ENCODE measurements at places on chromosomes 3 and 15.
A peak's percentile ranks its signal among the peaks of the same experiment; 100 is the strongest.

GRCh38 chr3:65412588-65412987 lies 626.1 kb downstream of the MAGI1 start:
- peak; percentile 39 for DNase-seq

- DNase-seq = peak; percentile 98
Measured at GRCh38 chr15:91150502-91151160, 50.6 kb downstream of the SV2B start.

DNA sequence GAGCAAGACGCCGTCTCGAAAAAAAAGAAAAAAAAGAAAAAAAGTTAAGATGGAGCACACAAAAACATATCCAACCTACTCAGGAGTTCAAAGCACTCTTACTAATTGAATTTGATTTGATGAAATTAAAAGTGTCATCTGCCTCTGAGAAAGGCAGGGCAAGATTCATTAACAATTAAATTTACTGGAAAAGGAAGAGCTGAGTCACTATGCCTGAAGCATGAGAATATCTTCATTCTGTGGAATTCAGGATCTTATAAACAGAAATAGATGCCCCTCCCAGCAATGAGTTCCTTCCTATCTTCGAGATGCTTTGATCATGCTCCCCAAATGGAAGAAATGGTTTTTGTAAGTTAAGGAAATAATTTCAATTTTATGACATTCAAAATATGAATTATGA lies 61.0 kb upstream of the ST3GAL6 start:
- no peak for DNase-seq

GRCh38 chr3:32913790-32914446 lies 37.5 kb upstream of the CCR4 start:
- DNase-seq = no peak

DNA sequence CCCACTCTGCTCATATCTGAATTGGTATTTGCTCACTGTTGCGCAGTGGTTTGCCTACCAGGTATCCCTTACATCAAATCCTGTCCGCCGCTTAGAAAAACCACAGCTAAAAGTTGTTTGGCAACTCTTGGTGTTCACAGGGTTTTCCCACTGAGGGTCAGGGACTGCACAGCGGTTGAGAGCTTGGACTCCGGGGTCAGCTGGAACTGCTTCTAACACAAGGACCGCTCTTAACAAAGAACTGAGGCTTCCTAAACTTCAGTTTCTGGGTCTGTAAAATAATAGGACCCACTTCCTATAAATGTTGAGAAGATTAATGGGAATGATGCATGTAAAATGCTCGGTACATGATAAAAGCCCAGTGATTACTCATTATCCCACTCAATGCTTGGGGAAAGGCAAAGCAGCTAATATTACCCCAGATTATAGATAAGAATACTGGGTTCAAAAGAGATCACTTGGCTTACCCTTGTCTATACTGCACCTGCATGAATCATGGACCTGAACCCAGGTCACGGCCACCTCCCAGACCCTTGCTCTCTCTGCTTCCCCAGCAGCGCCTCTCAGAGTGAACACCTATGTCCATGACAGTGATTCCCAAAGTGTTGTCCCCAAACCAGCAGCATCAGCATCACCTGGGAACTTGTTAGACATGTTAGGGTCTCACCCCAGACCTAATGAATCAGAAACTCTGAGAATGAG lies 36.1 kb downstream of the LIPC start:
- DNase-seq = no peak

DNA sequence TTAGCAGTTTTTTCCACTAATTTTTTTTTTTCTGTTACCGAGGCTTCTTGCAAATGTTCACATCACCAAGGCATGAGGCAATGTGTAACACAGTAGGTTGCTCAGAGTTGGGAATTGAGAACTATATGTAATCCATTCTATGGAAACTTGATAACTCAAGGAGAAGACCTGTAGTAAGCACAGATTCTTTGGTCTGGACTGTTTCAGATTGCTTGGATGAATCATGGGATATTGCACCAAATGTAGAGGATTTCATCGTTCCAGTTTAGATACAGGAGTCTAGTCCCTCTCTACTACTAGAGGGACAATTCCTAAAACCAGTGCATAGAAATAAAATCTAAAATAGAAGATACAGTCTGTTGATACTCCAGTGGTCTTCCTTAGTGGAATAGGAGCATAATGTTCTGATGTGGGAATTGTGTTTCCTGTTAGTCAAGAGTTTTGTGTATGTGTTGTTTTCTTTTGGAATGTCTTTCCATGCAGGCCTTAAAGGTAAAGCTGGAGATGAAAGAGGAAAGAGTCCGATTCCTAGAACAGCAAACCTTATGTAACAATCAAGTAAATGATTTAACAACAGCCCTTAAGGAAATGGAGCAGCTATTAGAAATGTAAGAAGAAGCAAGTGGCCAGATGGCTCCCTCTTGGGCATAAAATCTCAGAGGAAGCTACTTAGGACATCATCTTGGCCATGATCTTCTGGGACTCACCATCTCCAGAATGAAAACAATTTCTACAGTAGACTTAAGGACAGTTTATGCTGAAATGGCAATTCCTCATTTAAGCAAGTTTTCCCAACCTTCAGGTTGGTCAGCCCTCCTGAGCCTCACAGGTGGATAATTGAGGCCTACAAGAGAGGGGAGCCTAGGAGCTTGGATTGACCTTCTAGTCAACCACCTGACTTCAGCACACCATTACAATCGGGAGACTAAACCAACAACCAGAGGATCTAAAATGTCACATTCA lies 10.7 kb downstream of the KNSTRN start:
- no peak for DNase-seq

DNA sequence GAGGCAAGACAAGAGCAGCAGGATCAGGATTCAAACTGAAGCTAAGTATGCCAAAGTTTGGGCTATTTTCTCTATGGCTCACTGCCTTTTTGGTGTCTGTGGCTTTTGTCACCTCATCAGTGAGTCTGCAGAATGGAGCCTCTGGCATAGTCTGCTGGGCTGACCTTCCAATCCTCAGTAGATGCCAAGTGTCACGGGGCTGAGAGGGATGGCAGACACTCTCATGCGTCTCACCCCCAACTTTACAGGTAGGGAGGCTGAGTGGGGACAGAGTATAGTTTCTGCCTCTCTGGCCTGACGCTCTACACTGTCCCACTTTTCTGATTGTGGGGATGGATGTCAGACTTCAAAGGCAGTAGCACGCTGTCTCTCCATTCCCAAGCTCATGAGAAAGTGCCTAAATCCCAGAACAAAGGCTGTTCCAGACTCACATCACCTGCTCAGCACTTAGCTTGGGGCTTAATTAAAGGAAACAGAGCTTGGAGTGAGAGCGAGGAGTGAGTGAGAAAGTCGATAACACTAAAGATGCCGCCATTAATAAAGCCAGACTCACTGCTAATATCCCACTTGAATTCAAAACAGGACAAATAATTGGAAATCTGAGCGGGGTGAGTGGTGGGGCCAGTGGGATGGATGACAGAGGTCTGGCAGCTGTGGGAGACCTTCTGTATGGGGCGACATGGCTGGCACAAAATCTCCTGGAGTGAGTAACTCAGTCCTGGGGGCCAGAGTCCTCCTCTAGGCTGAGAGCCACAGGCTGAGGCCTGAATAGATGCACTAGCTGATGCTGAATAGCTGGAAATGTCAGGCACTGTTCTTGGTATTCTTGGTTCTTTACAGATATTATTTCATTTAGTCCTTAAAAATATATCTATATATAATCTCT lies 78.4 kb upstream of the MRPS22 start:
- peak; percentile 76 for DNase-seq

- DNase-seq = no peak
Measured at GRCh38 chr15:28025413-28025812, 73.7 kb downstream of the OCA2 start.

GRCh38 chr15:90001062-90001682 lies at the start of gene ZNF710:
Gene ZNF710 (plus strand): TSS chr15:90001324. CDS start chr15:90067138, 65,814 bp downstream.
- DNase-seq = peak; percentile 25

GRCh38 chr3:15347737-15348110 lies 15.3 kb upstream of the SH3BP5 start:
- DNase-seq = no peak

DNA sequence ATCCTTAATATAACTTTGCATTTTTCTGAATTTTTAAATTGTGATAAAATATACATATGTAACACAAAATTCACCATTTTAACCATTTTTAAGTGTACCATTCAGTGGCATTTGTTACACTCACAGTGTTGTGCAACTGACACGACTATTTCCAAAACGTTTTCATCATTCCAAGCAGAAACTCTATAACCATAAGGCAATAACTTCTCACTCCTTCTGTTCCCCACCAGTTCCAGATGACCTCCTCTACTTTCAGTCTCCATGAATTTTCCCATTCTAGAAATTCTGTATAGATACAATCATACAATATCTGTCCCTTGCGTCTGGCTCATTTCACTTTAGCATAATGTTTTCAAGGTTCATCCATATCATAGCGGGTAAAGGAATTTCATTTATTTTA lies 223.5 kb upstream of the TTC14 start:
- DNase-seq = no peak

- no peak for DNase-seq
Measured at GRCh38 chr3:151604891-151605290, 128.8 kb upstream of the AADACL2 start.

DNA sequence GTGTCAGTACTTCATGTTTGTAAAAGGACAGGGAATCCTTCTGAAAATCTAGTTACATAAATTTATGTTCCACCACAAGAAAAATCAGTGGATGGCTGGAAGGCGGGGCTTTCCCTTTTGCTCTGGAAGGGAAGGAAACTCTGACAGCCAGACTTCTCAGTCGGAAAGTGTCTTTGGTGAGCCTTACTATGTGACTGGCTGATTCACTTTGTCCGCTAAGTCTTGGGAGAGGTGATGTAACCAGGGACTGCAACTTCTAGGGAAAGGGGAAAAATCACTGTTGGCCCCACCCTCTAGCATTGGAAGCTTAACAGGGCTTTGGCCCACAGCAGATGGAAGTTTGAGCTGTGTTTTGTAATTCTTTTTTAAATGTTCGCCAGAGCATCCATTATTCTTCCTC lies 281.4 kb upstream of the CTDSPL start:
- no peak for DNase-seq

GRCh38 chr3:10006762-10007090 lies 19.5 kb upstream of the FANCD2 start:
- DNase-seq = no peak

DNA sequence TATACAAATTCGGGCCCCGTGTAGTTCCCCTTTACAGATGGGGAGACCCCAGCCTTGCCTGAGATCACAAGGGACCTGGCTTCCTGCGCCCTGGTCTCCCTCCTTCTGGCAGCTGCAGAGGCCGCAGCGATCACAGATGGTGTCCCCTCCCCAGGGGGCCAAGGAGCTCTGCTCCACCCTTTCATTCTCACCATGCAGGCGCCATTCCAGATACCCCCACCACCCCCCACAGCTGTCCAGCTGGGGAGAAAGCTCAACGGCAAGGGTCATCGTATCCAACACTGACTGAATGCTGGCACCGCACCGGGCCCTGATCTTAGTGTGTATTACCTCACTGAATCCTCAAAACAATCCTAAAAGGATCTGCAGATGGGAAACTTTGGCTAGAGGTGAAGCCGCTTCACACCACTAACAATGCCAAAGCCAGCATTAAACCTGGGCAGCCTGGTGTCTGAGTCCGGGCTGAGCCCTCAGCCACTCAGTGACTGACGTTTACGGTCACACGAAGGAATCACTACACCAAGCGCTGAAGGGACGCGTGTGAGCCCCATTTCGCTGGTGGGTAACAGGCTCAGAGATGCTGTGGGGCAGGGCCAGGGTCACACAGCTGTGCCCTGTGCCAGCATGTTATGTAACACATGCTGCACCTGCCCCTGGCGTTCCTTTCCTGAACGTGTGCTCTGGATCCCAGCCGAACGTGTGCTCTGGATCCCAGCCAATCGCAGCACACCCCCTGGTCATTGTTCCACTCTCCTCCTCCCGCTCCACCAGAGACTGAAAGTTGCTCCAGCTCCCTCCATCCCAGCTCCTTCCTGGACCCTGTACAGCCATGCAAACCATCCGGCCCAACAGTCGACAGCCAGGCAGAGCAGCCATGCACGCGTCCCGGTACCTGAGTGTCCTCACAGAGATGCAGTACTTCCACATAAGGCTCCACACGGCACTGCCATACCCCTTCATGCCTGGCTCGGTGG lies 51.8 kb downstream of the IQSEC1 start:
- DNase-seq = peak; percentile 79

DNA sequence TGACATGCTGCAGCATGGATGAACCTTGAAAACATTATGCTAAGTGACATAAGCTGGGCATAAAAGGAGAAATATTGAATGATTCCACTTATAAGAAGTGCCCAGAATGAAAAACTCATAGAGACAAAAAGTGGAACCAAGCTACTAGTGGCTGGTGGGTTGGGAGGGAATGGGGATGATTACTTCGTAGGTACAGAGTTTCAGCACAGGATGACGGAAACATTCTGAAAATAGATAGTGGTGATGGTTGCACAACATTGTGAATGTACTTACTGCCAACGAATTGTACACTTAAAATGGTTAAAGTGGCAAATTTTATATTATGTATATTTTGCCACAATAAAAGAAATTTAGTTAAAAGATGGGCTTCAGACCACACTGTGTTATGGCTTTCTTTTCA lies 93.6 kb downstream of the RPLP1 start:
- DNase-seq = no peak

GRCh38 chr15:39040861-39041260 lies 476.2 kb upstream of the RASGRP1 start:
- DNase-seq = no peak

DNA sequence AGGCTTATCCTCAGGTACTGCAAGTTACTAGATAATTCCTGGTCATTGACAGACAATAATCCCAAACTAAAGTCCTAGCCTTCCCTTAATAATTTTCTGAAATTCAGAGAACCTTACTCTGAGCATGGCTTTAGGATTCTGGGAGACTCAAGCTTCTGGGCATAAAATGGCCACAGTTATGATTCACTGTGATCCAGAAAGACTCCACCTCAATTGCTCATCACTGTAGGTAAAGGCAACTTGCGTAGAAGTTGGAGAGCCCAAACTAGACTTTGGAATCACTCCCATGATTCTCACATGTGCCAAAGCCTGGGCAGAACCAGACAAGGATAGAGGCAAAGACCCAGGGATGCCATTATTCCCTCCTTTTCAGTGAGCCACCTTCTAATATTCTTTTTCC lies 195.3 kb downstream of the OSBPL10 start:
- no peak for DNase-seq

DNA sequence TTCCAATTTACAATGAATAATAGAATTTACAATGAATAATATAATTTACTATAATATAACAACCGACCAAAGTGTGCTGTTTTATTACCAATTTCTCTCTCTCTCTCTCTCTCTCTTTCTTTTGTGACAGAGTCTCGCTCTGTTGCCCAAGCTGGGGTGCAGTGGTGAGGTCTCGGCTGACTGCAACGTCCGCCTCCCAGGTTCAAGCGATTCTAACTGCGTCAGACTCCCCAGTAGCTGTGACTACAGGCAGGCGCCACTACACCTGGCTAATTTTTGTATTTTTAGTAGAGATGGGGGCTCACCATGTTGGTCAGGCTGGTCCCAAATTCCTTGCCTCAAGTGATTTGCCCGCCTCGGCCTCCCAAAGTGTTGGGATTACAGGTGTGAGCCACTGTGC lies 17.0 kb upstream of the CCNL1 start:
- no peak for DNase-seq

DNA sequence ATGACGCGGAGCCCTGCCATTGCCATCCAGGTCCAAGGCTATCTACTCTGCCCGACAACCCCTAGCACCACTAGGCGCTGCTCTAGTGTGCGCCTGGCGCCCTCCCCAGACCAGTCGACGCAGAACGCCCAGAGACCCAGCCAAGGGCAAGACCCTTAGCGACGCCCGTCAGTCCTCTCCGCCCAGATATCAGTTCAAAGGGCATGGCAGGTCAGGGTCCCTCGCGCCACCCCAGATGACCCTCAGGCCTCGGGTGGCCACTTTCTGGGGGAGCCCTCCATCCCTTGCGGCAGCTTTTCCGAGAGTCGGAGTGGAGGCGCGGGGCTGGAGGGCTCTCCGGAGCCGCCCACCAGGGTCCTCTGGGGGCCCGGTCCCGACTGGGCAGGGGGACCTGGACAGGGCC lies 371 bp upstream of the CLSTN2 start:
- peak; percentile 91 for DNase-seq
